ENCODE measurements at places on chromosomes 12 and 14.
A peak's percentile ranks its signal among the peaks of the same experiment; 100 is the strongest.

DNA sequence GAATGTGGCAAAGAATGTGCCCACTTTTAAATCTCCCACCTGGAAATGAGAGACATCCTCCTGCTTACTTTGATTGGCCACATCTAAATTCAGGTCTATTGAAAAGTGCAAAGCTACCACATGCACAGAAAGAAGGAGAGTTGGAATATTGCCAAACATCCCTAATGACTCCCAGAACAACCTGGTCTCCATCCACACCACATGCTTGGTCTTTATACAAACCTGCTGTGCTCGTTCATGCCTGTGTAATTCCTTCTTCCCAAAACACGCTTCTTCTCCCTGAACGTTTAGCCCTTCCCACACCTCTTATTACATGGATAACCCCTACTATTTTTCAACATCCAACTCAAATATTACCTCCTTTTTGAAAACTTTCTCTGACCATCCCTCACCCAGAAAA lies 66.2 kb upstream of the BCL2L14 start:
- no peak for ATAC-seq

DNA sequence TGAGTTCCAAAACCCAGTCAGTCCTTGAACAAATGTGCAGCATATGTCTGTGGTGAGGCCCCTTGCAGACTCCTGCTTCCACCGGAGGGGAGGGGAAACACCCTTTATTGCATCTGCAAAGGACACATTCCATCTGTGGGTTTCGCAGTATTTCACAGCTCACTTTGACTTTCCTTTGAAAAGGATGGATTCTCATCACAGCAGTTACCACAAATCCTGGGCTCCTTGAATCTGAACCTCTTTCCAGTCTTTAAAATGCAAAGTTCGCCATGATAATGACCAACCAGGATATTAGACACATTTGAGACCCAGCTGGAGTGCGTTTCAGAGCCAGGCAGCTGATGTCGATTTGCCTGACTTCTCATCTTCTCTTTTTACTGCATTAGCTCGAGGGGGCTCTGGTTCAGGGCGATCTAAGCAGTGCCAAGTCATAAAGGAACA lies 242.4 kb downstream of the SLC15A4 start:
- no peak for ATAC-seq

DNA sequence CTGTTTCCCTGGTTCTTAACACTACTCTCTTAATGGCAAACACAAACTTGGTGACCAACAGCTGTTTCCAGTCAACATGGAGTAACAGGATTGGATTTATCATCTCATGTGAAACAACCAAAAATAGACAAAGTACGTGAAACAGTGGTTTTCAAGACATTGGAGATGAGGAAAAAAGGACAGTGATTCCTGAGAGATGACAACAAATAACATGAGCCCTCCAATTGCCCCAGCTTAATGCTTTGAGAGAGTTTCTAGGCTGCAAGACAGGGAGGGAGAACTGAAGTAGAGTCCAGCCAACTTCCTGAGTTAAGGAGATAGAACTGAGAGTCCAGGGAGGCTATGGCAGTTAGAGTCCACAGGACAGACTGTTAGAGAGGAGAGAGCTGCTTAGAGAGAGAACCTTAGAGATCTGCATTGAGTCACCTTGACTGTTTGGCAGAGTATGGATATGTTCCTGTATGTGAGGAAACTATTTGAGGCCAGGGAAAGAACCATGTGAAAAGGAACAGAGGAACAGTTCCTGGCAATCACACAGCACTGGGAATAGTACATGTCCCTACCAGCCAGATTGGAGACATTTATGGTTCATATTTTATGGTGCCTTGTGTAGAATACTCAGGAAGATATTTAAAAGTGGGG lies 106.4 kb downstream of the PCNX1 start:
- ATAC-seq: no peak

GRCh38 chr12:31524791-31525495 lies 66.0 kb downstream of the DENND5B start:
- ATAC-seq: peak; percentile 32

DNA sequence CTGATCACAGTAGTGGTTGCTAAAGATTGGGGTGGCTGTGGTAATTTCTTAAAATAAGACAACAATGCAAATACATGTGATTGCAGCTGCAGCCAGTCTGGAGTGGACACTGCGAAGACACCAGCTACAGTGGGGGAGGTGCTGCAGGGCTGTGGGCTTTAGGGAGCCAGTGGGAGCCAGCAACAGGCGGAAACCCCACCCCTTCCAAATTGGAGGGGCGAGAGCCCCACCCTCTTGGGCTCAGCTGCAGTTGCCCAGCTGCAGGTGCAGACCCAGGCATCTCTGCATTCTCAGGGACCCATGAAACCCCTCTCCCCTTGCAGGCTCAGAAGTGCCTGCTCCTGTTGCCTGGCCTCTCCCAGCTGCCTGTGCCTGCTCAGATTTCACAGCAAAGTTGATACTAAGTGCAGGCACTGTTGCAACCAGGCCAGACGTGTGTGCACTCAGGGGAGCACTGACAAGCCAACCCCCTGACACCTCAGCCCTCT lies 104.8 kb downstream of the MYF5 start:
- ATAC-seq: no peak

- ATAC-seq: no peak
Measured at GRCh38 chr14:104933746-104934733, 9.4 kb downstream of the PLD4 start.

DNA sequence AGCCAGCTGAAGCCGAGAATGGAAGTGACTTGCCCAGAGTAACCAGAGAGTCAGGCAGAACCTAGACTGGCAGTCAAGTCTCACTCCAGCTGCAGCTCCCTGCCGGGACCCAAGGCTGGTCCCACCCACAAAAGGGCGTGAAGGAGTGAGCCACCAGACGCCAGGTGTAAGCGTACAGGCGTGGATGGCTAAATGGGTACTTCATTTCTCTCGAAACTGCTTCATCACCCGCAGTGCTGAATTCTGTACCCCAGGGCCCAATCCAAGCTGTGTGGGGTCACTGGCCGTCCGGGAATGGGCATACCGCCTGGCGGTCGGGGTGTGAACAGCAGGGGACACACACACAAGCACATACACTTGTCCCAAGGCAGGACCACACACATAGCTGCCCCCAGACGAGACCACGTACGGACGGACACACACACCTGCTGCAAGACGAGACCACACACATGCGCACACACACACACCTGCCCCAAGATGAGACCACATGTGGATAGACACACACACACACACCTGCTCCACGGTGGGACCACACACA lies 34.8 kb downstream of the DEGS2 start:
- ATAC-seq: no peak

GRCh38 chr12:109359131-109359690 lies 11.5 kb downstream of the MYO1H start:
- ATAC-seq: no peak

GRCh38 chr14:104576970-104577332 lies 2.6 kb upstream of the C14orf180 start:
- ATAC-seq: no peak

GRCh38 chr14:67432050-67432564 lies 20.1 kb upstream of the PLEK2 start:
- no peak for ATAC-seq

DNA sequence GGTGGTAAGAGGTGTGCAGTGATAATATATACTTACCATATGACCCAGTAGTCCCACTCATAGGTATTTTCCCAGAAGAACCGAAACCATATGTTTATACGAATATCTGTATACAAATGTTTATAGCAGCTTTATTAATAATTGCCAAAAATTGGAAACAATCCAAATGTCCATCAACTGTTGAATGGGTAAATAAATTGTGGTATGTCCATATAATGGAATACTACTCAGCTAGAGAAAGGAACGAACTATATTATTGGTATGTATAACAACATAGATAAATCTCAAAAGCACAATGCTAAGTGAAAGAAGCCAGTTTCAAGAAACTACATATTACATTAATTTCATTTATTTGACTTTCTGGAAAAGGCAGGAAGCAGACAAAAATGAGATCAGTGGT lies 66.1 kb downstream of the TTLL5 start:
- no peak for ATAC-seq

- no peak for ATAC-seq
Measured at GRCh38 chr14:52002542-52002941, 13.2 kb downstream of the RTRAF start.

- no peak for ATAC-seq
Measured at GRCh38 chr12:77645966-77646598, 184.6 kb upstream of the NAV3 start.

- ATAC-seq: no peak
Measured at GRCh38 chr12:121634836-121635235, 8.5 kb downstream of the ORAI1 start.

GRCh38 chr12:58765076-58765475 lies 155.2 kb downstream of the LRIG3 start:
- ATAC-seq: no peak

DNA sequence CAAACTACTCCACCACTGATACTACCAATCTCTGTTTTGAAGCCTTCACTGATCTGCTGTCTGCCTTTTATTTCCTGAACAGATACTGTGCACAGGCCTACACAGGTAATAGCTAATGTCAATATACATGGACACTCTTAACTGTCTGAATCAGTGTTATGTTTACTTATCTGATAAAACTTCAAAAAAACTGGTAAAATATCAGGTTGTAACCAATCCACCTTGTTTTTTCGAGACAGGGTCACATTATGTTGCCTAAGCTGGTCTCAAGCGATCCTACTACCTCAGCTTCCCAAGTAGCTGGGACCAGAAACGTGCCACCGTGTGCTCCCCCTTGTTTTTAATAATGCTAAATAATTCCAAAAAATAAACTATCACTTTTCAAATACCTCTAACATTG lies 43.5 kb downstream of the HECTD1 start:
- no peak for ATAC-seq

- no peak for ATAC-seq
Measured at GRCh38 chr14:85601690-85602089, 71.7 kb downstream of the FLRT2 start.

GRCh38 chr12:106712768-106713167 lies 61.7 kb upstream of the RIC8B start:
- no peak for ATAC-seq

DNA sequence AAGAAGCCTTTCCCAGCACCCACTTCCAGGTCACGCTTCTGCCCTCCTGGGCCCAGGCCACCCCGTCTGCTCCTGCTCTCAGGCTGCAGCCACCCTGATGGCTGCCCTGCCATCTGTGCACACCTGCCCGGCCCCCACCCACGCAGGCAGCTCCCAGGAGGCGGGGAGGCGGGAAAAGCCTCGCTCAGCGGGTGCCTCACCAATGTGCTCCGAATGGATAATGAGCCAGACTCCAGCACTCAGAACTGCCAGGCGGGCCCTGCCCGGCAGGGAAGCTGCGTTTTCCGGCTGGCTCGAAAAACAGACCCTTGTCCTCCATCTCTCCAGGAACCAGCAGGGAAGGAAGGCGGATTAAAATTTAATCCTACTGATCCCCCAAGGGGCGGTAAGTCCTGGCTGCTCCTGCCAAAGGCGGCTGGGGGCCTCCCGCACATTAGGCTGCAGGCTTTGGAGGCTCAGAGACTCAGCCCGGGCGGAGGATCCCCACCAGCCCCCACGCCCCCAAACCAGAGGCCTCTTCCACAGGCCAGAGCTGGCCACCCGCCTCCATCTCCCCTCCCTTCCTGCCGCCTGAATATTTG lies 104.0 kb downstream of the NCOR2 start:
- no peak for ATAC-seq

DNA sequence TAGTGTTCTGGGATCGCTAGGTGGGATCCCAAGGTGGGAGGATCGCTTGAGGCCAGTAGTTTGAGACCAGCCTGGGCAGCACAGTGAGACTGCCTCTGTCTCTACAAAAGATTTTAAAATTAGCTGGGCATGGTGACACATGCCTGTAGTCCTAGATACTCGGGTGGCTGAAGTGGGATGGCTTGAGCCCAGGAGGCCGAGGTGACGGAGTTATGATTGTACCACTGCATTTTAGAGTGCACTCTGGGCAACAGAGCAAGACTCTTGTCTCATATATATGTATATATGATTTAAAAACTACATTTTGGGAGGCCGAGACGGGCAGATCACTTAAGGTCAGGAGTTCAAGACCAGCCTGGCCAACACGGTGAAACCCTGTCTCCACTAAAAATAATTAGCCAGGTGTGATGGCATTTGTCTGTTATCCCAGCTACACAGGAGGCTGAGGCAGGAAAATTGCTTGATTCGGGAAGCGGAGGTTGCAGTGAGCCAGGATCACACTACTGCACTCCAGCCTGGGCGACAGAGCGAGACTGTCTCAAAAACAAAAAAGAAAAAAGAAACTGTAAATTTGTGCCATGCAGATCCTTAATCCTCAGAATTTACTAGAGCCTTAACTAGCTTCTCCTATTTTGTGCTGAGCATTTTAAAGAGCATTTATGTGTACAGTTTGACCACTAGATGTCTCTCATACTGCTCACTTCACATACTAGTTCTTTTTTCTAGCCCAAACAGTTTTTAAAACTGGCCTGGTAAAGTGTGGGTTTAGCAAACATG lies 114.8 kb downstream of the MON2 start:
- ATAC-seq: peak; percentile 47

DNA sequence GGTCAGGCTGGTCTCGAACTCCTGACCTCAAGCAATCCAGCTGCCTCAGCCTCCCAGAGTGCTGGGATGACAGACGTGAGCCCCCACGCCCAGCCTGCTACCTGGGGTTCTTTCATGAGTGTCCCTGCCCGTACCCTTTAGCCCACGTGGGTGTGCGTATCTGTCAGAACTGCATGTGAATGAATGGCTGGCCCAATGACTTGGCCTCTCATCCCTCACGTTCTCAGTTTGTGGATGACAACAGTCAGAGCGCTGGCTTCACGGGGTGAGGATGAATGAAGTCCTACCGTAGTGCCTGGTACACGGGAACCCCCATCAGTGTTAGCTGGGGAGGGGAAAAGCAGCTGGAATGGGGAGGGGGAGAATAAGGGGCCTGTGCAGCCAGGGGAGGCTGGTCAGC lies 16.1 kb upstream of the ZDHHC22 start:
- ATAC-seq: no peak

DNA sequence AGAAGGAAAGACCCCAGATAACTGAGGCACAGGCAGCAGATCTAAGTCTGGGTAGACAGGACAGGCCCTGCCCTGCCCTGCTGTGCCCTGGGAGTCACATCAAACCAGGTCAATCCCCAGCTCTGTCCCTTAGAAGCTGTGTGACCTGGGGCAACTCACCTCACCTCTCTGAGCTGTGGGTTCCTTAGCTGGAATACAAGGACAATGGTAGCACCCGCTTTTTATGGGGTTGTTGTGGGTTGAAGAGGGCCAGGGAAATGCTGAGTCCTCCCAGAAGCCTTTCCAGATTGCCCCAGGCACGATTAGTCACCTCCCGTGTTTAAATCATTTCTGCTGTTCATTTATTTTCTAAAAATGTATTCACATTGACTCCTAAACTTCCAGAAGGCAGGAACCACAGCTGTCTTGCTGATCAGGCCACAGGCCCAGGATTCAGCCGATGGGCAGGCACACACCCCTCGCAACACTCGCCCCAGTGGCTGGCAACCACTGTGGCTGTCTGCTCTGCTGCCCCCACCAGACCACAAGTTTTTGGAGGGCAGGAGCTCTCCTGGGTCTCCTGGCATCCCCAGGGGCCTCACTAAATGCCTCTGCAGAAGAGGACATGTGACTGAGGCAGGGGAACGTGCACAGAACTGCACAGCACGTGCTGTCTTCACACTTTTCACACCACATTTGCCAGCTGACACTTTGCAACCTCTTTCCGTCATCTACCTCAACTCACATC lies 3.0 kb downstream of the SELPLG start:
- ATAC-seq: peak; percentile 2

All from activated T-helper 17 cell treated with anti-CD3 and anti-CD28 coated beads, Interleukin-2, amount 50 U/mL, for 72 hours (primary cell).